Kidney epithelial cell (primary cell): ENCODE measurements at places on chromosomes 6 and 20. TPM values are rescaled to one million over a fixed set of nuclear protein-coding genes. Genes with fewer than 3 reads are reported as not detected.

The KHDRBS2 gene
- total RNA-seq: 0.17 TPM in 1 of 2 replicates, not detected in the other

The OR2H1 gene
- not detected in 2 replicates for total RNA-seq

The MTFR2 gene
- total RNA-seq: 1.6 and 4.6 TPM in 2 replicates

The WFDC10B gene
- total RNA-seq: not detected in 2 replicates

The LHFPL5 gene
- total RNA-seq: not detected in 2 replicates

The TSPO2 gene
- not detected in 2 replicates for total RNA-seq

DNA sequence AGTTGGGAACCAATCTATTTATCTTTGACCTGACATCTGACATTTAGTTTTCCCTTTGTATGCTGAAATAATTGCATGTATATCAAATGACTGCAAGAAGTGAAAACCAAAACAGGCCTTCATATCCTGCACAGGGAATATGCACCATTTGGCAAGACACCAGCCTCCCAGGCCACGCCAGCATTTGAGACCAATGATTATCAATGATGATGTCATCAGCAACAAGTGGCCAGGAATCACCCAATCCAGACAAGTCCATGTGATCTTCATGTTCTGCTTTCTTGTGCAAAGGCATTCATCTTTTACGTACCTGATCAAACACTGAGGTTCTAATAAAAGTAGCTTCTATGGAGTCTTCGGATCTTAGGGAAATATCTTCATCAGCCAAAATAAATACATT, 107.4 kb upstream of the TENT5A start:
- no peak for DNase-seq

DNA sequence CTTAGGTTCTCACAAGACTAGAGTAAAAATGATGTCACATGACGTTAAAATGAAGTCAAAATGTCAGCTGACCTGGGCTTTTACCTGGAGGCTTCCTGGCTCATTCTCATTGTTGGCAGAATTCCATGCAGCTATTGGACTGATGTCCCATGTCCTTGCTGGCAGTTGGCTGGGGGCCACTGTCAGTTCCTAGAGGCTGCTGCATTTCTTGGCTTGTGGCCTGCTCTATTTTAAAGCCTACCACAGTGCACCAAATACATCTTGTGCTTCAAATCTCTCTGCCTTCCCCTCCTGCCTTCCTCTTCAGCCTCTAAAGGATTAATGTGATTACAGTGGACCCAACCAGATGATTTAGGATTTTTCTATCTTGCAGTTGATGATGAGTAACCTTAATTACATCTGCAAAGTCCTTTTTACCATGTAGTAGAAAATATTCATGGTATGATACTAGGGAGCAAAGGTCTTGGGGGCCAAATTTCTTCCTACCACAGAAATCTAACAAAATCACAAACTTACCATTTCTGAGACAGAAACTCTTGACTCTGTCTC, 81.9 kb downstream of the FIG4 start:
- DNase-seq: no peak

- DNase-seq: no peak
Observed at GRCh38 chr6:135581211-135581610, 83.7 kb upstream of the AHI1 start.

DNA sequence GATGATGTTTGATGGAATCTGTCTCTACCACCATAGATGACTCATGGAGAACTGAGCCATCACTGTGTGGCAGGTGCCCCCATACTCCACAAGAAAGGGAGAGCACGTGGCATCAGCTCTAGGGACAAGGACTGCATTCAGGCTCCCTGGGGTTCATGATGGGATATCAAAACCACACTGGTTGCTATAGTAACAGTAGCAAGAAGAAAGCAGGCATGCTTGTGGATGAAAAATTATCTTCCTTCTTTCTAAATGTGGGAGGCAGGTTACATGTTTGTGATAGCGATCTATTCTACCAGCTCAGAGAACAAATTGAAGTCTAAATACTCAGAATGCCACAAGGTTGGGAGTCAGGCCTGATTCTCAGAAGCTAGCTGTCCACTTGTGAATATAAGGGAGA, 224.2 kb downstream of the ARHGAP18 start:
- DNase-seq: no peak

GRCh38 chr20:10719740-10720385, 46.1 kb upstream of the JAG1 start:
- no peak for DNase-seq

- DNase-seq: no peak
Observed at GRCh38 chr20:52295556-52295955, 104.0 kb upstream of the ZFP64 start.

- DNase-seq: no peak
Observed at GRCh38 chr20:11110535-11110934, 436.7 kb upstream of the JAG1 start.

DNA sequence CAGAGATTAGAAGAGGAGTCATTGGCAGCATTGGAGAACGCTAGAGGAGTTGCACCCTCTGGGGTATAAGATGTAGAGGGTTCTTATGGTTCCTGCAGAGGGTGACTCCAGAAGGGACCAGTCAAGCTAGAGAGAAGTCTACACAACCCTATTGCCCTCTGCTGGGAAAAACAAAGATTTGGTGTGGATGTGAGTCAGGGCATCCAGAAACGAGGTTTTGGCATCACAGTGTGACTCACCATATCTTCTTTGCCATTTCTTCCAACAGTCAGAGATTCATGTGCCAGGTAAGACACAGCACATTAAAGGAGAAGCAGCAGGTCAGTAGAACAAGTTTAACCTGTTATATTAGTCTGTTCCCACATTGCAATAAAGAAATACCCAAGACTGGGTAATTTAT, 598.8 kb downstream of the MAFB start:
- DNase-seq: no peak

DNA sequence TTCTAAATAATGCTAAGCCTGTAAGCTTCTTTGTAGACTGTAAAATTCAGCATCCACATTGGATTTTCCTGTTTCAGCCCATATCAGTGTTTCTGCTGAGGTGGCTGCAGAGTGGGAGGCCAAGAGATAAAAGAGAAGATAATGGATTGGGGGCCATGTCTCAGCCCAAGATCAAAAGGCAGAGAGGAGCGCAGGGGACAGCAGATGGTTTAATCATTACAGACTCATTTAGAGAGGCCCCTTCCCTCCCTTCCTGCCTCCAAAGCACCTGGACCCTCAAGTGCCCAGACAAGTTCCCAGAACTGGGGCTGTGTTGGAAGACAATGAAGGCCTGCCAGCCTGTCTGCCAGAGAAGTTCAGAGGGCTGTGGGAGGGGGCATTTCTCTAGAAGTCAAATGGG, 20.4 kb upstream of the CTNNBL1 start:
- no peak for DNase-seq

DNA sequence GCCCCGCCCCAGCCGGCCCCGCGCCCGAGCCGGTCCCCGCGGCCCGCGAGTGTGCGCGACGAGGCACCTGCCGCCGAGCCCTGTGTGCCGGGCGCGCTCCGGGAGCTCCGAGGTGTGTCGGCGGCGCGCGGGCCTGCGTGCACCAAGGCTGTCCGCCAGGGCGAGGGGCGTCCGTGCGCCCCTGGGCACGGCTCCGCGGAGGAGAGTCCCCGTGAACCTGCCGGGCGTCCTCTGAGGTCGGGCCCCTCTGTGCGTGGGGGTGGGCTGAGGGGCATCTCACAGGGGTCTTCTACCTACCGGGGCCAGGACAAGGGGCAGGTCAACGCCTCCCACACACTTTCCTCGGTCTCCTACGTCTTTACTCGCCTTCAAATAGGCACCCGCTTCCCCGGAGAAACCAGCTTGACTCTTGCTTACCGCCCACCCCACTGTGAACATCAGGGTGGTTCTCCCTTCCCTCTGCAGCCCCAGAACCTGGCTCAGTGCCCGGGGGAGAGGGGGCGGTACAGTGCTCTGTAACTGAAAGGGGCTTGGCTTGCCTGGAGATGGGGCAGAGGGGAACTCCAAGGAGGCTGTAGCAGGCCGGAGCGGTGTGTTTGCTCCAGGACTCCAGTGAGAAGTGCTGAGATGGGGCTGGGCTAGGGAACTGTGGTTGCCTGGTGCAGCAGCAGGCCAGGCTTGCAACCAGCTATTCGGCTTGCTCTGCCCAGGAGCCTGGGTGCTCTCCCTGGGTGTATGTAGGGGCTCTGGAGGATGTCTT, at the start of gene SAMD10:
Gene SAMD10 (minus strand): TSS at position 86 of the 760 bp plus-strand sequence. CDS start 175 bp downstream, outside the sequence.
- DNase-seq: no peak

DNA sequence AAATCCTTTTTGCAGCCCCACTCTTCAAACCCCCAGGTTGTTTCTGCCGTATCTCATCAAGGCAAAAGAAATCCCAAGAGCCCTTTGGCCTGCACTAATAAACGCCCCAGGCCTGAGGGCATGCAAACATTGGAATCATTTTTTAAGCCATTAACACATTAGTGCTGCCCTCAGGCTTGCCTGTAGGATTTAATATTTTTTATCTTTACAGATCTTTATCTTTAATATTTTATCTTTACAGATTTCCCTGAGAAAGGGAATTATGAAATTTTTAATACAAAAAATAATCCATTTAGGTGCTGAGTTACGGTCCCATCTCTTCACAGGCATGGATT, 14.7 kb downstream of the GTPBP2 start:
- DNase-seq: no peak

DNA sequence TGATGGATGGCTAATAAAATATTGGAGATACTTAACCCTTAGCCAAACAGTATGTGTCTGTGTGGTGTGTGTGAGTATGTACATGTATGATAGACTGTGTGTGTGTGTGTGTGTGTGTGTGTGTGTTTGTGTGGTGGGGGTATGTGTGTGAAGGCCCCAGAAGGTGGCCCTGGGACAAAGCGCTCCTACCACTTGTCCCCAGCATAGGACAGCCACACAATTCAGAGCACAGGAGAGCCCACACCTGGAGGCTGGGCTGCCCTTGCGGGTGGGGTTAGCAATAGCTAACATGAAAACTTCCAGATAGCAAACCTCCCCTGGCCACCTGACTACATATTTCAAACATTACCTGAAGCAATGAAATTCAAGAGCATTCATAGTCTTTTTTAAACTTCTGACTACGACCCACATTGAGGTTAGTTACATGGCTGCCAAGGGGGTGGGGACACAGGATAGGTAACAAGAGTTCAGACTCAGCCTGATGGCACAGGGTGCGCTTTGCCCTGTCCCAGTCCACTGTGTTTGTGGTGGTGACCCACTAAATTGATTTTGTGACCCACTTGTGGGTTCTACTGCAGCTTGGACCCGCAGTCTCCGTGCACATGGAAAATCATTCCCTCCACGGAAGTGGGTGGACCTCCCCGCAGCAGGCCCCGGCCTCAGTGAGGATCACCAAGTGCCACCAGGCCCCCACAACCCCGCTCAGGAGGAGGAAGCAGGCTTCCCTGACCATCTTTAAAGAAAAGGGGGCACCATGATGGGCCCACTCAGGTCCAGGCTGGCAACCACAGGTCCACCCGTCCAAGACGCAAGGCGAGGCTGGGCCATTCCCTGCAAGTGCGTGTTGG, 34.8 kb downstream of the ZC3H12D start:
- no peak for DNase-seq

- DNase-seq: no peak
Observed at GRCh38 chr6:1796706-1797529, 187.2 kb downstream of the FOXC1 start.

DNA sequence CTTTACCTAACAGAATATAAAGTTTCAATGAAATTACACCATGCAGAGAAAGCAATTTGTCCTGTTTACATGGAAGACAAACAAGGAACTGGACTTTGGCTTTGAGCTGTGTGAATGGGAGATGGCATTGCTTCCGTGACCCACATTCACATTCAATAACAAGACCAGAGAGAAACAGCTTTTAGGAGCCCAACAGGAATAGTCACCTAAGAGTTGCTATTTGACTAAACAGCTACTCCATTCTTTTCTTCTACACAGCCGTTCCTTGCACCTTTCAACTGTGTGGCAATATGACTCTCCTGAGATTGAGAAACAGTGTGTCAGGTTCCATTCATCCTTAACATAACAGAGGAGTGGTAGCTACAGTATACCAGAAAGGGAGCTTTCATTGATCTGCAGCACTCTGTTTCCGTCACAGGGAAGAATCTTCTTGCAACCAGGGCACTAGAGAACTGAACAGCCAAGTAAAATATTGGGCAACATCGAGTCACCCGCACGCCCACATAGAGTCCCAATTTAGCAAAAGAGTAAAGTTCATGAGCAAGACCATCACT, 355.1 kb downstream of the HAO1 start:
- no peak for DNase-seq

DNA sequence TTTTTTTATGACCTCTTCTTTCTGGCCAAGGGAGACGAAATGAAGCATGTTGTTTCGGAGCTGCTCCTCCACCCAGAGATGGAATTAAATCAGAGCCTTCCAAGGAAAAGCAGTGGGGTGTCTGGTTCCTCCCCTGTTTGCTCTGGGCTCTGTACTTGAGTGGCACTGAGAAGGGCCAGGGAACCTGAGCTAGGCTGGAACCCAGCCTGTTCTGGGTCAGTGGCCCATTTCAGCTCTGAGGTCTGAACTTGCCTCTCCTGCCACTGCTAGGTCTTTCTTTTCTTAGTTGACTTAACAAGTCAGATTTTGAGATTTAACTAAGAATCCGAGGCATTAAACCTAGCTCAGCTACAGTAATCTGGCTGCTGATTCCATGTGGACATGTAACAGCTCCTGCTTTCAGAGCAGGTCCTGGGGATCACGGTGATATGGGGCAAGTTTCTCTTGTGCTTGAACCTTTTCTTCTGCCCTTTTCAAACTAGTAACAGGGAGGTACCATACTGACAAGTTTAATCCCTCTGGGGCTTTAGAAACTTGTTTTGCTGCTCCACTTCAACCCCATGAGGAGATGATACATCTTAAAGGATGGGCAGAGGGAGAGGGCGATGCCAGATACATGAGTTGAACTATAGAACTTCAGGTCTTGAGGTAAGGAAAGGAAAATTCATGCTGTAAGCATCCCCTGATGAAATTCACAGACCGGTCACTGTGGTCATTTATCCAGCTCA, 101.1 kb downstream of the SLC24A3 start:
- DNase-seq: no peak
